Fibroblast of skin of back (primary cell): ENCODE measurements at places on chromosomes 13 and 19.

GRCh38 chr19:30806311-30806710, 434.1 kb downstream of the ZNF536 start:
- no peak for DNase-seq

GRCh38 chr13:49370371-49370770, 73.5 kb downstream of the CAB39L start:
- DNase-seq: peak; percentile 27

- no peak for DNase-seq
These were observed 3.2 kb downstream of the TEX30 start for GRCh38 chr13:102770435-102770834.

DNA sequence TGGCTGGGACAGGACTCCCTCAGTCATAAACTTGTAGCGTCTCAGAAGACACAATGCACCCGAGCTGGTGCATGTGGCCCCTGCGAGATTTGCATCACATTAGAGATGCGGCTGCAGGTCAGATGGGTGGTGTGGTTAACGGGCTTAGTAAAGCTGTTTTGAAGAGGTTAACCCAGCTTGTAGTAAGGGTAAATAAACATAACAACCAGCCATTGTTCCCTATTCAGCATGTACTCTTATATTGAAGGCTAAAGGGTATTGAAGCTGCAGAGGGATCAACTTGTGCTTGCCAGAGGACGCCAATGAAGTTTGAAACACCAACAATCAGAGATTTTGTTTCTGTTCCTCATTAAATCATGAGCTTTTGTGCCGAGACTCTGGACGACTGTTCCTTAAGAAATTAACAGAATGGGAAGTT, 79.4 kb downstream of the ZIC5 start:
- no peak for DNase-seq

DNA sequence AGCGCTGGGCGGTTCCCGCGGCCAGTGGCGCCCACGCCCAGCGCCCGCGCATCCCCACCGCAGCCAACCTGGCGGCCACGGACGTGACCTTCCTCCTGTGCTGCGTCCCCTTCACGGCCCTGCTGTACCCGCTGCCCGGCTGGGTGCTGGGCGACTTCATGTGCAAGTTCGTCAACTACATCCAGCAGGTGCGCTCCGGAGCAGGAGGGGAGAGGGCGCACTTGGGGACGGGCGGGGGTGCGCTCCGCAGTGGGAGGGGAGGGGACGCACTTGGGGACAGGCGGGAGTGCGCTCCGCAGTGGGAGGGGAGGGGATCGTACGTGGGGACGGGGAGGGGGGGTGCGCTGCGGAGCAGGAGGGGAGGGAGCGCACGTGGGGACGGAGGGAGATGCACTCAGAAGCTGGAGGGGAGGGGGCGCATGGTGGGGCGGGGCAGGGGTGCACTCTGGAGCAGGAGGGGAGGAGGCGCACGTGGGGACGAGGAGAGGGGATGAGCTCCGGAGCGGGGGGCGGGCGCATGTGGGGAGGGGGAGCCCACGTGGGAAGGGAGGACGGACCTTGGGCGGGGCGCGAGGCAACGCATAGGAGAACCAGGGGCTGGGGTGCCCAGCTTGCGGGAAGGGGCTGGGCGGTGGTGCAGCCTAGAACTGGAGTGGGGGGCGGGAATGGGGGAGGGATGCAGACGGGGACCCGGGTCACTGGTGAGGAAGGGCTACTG, 1.5 kb downstream of the KISS1R start:
- no peak for DNase-seq

- DNase-seq: no peak
These were observed 155.6 kb downstream of the TM9SF2 start for GRCh38 chr13:99656844-99657381.

GRCh38 chr19:35915443-35915842, 7.3 kb upstream of the TYROBP start:
- no peak for DNase-seq

DNA sequence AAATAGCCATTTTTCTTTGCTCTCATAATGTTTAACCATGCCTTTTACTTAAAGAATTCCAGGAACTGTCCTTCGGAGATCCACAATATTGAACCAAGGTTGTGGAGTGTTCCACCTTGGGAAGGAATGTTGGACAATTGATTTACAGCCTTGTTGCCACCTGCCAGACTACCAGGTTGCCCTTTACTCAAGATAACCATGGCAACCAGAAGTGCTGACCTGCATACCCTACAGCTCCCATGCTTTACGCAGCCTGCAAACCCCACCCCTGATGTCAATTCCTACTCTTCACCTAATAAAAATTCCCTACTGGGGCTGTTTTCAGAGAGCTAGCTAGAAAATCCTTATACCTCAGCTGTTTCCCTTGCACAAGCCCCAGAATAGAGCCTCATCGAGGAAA, 151.0 kb upstream of the RXFP2 start:
- no peak for DNase-seq

DNA sequence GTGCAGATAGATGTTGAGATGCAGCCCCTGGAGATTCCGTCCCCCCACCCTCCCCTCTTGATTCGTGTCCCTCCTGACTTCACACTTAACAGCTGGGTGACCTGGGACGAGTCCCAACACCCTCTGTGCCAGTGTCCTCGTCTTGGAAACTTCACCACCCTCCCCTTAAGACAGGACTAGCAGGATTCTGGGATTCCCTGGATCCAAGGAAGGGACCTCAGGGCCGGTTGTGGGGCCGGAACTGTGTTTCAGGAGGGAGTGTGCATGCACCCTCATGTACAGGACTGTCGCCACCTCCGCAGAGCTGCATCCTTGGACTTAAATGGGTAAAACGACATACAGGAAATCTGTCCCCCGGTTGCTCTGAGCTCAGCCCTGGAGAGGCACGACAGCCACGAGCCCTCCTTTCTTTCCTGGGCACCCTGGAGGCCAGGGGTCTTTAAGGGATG, 990 bp downstream of the MYO9B start:
- DNase-seq: peak; percentile 36
